ENCODE measurements at places on chromosomes 7 and 10.

DNA sequence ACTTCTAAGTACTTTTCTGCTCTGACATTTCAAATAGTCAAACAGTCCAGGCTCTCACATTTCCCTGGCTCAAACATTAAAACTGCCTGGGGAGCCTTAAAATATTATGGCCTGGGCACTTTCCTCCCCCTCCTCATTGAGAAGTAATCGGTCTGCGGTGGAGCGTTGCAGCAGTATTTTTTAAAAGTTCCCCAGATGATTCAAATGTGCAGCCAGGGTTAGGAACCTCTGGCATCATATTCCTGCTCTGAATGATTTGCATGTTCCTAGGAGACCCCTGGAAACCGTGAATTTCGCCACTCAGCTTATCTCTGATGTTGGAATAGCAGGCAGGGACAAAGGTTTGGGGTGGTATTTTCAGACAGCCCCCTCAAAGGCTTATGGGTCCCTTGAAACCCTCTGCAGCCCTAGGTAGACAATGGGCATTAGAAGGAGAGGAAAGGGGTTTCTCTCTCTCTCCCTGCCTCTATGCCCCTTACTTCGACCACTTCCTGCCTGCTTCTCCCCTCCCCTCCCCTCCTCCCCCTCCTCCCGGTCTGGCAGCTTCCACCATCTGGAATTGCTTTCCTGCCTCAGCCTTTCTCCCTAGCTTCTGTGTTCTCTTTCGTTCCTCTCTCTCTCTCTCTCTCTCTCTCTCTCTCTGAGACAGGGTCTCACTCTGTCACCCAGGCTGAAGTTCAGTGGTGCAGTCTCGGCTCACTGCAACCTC, 622.2 kb downstream of the GALNT17 start:
- DNase-seq, result no peak

DNA sequence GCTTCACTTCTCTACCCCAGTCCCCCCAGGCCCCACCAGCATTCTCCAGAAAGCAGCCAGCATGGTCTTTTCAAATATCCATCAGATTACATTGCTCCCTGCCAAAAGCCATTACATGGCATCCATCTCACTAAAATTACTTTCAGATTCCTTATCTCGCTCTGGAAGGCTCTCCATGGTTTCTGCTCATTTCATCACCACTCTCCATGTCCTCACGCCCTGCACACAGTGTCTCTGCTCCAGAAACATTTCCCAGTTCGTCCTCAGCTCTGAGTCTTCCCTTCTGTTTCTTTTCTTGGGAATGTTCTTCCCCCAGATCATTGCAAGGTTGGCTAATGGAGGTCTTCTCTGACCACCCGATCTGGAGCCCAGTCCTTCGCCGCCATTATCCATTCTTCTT, 499.1 kb downstream of the KCNMA1 start:
- DNase-seq, result no peak

GRCh38 chr7:155598810-155599210, 45.7 kb upstream of the RBM33 start:
- DNase-seq, result peak; percentile 69

GRCh38 chr7:26185131-26185843, 15.3 kb downstream of the HNRNPA2B1 start:
- DNase-seq, result no peak

GRCh38 chr10:63171926-63172325, 38.8 kb downstream of the NRBF2 start:
- no peak for DNase-seq

DNA sequence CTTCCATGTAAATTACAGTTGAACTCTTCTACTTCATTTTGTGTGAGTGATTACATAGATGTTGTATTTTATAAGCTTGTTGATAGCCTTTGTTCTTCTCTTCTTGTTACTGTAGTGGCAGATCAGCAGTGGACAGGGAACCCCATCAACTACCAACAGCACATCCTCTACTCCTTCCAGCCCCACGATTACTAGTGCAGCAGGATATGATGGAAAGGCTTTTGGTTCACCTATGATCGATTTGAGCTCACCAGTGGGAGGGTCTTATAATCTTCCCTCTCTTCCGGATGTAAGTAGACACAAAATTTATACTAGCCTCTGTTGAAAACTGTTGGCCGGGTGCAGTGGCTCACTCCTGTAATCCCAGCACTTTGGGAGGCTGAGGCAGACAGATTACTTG, 110.7 kb downstream of the TRIM24 start:
- DNase-seq, result no peak
